Renal cortex interstitium (tissue), 15 donors: ENCODE measurements at places on chromosomes 12 and 14. TPM values are rescaled to one million over a fixed set of nuclear protein-coding genes. Genes with fewer than 3 reads are reported as not detected.

DNA sequence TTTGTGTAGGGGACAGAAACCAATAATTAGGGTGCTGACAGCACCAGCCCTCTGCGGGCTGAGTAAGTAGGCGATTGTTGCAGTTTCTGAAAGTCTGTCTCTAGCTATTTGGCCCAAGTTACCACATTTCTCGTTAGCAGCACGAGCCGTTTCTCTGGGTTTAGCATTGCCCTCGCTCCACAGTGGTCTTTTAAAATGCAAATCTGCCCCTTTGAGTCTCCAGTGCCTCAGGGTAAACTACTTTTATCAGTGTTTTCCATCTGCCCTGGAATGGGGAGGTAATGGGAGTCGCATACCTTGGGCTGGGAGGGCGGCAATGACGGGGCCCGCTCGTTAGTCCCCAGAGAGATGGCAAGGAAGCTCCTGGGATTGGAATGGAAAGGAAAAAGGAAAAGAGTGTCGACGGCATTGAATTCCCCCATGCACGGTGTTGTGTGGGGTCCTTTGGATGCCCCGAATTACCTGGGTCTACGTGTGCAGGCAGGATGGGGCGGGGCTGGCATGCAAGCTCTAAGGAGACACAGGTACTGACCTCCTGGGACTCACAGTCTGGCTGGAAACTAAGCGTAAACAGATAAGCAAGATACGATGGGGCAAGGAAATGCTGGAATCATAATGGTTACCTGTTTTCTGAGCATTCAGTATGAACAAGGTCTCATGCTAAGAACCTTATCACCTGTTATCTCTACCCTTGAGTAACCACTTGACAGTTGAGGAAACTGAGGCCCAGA, 131.8 kb upstream of the MAP1LC3B2 start:
- DNase-seq, result no peak

GRCh38 chr14:95516554-95517181, at the start of gene SYNE3:
TSS of gene SYNE3 (minus strand) at chr14:95516650. CDS start at chr14:95475821, 40,829 bp downstream.
- DNase-seq, result no peak

GRCh38 chr12:131737150-131737827, 26.4 kb downstream of the SFSWAP start:
- no peak for DNase-seq

DNA sequence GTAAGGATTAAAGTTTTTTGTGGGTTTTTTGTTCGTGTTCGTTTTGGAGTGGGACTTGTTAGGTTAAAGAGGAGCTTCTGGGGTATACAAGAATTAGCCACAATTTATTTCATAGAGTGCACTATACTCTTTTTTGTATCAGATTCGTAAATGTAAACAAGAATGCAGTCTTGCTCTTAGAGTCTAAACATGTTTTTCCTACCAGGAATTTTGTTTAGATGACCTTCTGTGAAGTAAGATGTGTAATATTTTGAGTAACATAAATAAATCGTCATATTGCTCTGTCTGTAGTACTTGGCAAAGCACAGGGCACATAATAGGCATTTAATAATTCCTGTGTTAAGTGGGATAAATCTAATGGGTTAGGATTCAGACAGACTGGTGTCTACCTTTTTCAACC, 9.6 kb downstream of the CNOT2 start:
- DNase-seq, result no peak

- DNase-seq, result no peak
Observed at GRCh38 chr12:29054858-29055663, 94.0 kb upstream of the FAR2 start.

DNA sequence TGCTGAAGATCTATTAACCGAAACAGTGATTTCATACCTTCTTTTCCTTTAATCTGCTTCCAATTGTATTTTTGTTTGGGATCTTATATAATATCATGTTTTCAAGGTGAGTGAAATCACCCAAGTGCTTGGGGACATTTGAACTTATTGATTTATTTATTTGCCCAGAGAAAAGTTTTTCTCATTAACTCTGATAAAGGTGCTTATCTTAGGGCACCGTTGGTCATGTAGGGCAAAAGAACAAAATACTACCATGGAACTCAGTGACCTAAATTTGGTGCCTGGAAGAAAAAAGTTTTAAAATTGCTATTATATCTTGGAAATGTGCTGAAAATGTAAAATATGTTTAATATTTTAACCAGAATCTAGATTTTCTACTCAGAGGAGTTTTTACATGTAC, 207.4 kb upstream of the NPAS3 start:
- DNase-seq, result no peak

DNA sequence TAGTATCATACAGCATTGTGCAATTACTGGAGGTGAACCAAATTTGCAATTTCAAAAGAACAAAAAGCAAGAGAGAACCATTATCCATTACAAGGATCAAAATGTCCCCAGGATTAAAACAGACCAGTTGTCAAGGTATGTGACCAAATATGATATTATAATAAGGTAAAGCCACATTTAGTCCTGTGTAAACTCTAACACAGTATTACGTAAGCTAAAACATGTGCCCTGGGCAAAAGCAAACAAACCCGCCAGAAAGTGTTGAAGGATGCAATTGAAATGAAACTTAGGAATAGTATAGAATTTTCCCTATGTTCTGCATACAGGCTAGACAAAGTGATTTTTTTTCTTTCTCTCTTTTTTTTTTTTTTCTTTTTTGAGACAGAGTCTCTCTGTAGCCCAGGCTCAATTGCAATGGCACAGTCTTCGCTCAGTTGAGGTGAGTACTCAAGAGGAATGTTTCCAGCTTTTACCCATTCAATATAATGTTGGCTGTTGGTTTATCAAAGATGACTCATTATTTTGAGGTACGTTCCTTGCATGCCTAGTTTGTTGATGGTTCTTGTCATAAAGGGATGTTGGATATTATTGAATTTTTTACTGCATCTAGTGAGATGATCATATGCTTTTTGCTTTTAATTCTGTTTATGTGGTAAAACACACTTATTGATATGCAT, 137.1 kb upstream of the FOXG1 start:
- DNase-seq, result no peak

- DNase-seq, result peak; percentile 63
Observed at GRCh38 chr14:67618617-67619063, 1.1 kb upstream of the ARG2 start.

GRCh38 chr12:114779647-114780046, 95.7 kb upstream of the TBX3 start:
- no peak for DNase-seq

GRCh38 chr12:72511906-72512305, 239.7 kb downstream of the TRHDE start:
- no peak for DNase-seq

DNA sequence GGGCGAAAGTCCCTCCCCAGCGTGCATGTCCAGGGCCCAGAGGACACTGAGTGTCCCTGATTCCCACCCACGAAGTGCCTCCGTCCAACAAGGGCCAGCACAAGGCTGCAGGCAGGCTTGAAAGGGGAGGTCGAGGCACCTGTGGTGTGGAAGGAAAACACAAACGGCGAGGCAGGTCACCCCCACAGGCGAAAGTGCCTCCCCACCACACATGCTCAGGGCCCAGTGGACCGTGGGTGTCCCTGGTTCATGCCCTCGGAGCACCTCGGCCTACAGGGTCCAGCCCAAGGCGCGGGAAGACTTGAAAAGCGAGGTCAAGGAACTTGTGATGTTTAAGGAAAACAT, 370.4 kb downstream of the ALG10 start:
- DNase-seq, result no peak

GRCh38 chr12:52206304-52207040, 14.7 kb upstream of the KRT80 start:
- no peak for DNase-seq

DNA sequence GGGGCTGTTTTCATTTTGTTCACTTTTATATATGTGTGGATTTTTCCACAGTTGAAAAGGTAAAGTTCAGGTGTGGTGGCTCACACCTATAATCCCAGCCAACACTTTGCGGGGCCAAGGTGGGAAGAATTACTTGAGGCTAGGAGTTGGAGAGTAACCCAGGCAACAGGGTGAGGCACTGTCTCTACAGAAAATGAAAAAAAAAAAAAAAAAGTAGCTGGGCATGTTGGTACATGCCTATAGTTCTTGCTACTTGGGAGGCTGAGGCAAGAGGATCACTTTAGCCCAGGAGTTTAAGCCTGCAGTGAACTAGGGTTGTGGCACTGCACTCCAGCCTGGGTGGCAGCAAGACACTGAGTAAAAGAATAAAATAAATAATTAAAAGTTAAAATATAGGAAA, 326.5 kb downstream of the NAV3 start:
- no peak for DNase-seq

DNA sequence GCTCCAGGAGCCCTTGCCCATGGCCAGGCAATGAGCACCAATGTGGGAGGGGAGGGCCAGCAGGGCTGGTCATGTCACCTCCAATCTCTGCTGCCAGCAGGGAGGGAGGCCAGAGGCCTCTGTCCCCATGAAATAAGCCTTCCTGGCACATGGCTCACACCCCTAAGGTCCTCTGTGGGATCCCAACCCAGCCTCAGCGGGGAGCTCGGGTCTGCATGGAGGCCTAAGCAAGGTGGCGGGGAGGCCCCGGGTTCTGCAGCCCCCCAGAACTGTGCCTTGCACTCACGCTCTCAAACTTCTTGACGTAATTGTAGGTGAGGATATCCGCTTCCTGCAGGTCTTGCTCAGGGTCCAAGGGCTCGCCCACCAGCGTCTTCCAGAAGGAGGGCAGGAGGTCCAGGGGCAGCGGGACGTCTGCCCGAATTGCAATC, 41.7 kb downstream of the TRAFD1 start:
- DNase-seq, result no peak

GRCh38 chr14:41663473-41663850, 56.8 kb downstream of the LRFN5 start:
- no peak for DNase-seq

GRCh38 chr12:93632383-93632782, 44.8 kb upstream of the CRADD start:
- no peak for DNase-seq

DNA sequence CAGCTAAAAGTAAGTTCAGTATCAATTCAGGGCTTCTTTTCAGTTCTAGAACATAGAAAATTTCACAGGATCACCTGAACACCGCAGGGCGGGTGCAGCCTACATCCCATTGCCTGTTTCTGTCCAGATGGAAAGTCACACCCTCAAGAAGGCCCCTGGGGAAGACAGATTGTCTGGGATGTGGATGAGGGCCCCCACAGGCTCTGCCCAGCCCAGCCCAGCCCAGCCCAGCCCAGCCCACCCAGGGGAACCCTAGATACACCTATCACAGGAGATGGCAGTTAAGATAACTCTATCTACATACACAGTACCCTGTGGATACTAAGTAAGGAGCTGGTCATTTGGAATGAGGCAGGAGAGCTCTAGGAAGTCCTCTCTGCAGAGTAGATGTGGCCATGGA, 68.4 kb downstream of the DPF3 start:
- DNase-seq, result no peak

DNA sequence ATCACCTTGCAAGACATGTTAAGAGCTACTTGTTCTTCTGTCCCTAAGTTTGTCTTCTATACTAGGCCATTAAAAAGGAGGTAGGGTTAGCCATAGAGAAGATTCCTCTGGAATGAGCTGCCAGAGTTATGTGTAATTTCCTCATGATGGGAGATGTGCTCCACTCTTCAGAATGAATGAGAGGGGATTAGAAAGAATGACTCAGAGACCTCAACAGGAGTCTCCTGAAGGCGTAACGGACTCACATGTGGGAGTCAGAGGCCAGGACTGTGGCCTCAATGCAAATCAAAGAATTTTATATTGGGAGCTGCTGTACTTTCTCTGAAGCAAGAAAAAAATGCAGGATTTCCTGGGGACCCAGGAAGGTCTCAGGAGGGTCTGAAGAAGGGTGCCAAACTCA, 87.8 kb upstream of the ATXN7L3B start:
- no peak for DNase-seq

DNA sequence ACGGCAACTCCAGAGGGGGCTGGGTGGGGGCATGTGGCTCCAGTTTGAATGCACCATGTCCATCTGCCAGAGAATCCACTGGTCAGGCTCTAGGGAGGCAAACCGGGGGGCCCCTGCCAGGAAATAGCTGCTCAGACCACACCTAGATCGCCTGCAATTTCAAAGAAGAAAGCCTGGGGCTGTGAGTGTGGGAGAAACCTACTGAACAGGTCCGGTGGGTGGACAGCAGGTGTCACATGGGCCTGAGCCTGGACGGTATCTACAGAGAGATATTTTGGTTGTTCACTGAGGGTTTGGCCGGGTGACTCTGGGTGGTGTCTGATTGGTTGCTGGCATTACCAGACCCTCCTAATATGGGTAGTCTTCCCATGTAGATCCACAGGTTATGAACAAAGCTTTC, 32.0 kb downstream of the DAO start:
- no peak for DNase-seq

GRCh38 chr12:78918268-78918667, 53.7 kb downstream of the SYT1 start:
- no peak for DNase-seq

DNA sequence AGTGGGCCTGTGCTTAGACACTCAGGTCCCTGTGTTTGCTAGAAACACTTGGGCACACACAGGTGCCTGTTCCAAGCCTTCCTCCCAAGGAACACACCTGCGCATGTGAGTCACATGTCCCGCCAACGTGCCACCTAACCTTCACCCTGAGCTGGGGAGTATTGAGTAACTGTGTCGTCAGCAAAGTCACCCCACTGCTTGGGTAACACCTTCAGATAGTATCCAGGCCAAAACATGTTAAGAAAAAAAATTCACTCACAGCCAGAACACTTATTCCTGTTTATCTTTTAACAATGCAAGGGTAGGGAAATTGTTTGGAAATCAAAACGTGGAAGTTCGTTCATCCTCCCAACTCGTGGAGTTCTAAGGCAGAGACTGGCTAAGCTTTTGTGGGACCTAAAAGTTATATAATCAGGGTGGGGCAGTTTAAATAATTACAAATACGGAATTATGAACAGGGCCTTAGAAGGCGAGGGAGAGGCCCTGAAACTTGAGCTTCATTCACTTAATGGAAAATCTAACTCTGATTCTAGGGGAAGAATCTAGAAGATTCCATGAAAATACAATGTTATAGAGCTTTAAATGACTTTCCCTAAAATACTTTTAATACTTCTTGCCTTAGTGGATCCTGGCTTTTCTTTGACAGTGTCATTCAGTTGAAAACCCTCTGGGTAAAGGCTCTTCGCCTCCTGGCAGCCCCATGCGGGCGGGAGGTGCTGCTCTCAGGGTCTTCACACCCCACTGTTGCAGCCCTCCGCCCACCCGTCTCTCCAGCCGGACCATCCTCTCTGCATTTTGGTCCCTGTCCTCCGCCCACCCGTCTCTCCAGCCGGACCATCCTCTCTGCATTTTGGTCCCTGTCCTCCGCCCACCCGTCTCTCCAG, 30.3 kb upstream of the ADIPOR2 start:
- no peak for DNase-seq

The TEX52 gene
- polyA plus RNA-seq, result 0.89 TPM

The FAM222A gene
- polyA plus RNA-seq, result 9.3 TPM

The GPR84 gene
- 0.07 TPM for polyA plus RNA-seq

The B3GNT4 gene
- polyA plus RNA-seq, result 4.1 TPM

The RND1 gene
- 2.4 TPM for polyA plus RNA-seq

The CLEC4E gene
- polyA plus RNA-seq, result 1.4 TPM

The ZNF268 gene
- polyA plus RNA-seq, result 32.7 TPM

The NKX2-1 gene
- polyA plus RNA-seq, result not detected

The CMA1 gene
- 0.19 TPM for polyA plus RNA-seq

The BMAL2 gene
- 6.7 TPM for polyA plus RNA-seq

The KRT3 gene
- polyA plus RNA-seq, result not detected

The LTB4R2 gene
- polyA plus RNA-seq, result 3.7 TPM

The ACSM4 gene
- polyA plus RNA-seq, result 0.17 TPM

The SLCO1A2 gene
- polyA plus RNA-seq, result 0.12 TPM

The PLXNC1 gene
- polyA plus RNA-seq, result 6.4 TPM

The GLI1 gene
- 16.4 TPM for polyA plus RNA-seq

The STRAP gene
- 167 TPM for polyA plus RNA-seq

The ZFHX2 gene
- 7.4 TPM for polyA plus RNA-seq

The FAM181A gene
- polyA plus RNA-seq, result not detected

The TOMM20L gene
- 1.2 TPM for polyA plus RNA-seq

The NDUFA9 gene
- polyA plus RNA-seq, result 124 TPM
